ENCODE measurements at places on chromosomes 1 and 21.

- no peak for DNase-seq
These were observed 46.6 kb downstream of the ZBTB17 start for GRCh38 chr1:15928971-15929965.

- no peak for DNase-seq
These were observed 66.9 kb upstream of the TNR start for GRCh38 chr1:175810305-175810704.

GRCh38 chr1:207628776-207629175 is 16.2 kb upstream of the CR1L start:
- DNase-seq: no peak

DNA sequence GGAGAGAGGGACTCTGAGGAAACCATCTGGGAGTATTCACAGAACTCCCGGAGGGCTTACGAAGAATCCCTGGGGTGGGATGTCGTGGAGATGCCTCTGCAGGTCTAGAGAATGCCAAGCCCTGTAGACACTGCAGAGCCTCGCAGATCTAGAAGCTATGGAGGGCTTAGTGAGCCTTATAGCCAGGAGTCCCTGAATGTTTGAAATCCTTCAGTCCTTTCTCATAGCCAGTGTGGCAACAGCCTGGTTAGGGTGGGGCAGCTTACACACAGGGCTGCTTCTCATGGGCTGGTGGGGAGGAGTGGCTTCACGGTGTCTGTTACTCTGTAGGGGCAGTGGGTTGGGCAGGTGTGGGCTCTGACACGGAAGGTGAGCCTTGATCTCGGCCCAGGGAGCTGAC is 44.2 kb upstream of the KDM4A start:
- DNase-seq: no peak

GRCh38 chr1:202804126-202804525 is 4.1 kb downstream of the KDM5B start:
- DNase-seq: no peak

GRCh38 chr1:206971029-206971655 is 882 bp upstream of the FCAMR start:
- no peak for DNase-seq

- no peak for DNase-seq
These were observed 1.5 kb downstream of the EPRS1 start for GRCh38 chr1:220044678-220045355.

DNA sequence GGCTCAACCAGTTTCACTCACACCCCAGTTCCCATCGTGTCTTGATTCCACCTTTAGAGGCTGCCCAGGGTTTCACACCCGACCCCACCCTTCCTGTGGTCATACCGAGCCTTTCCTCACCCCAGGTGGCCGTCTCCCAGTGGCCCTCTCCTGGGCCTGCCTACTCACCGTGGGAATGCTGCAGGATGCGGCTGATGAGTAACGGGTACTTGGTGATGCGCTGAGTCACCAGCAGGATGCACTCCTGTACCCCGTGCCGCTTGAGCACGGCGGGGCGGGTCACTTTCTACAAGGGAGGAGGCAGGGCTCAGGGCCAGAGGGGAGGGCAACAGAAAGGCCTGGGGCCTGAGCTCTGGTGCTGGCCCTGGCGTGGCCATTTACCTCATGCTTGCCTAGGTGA is 16.4 kb downstream of the ARHGEF2 start:
- DNase-seq: no peak

DNA sequence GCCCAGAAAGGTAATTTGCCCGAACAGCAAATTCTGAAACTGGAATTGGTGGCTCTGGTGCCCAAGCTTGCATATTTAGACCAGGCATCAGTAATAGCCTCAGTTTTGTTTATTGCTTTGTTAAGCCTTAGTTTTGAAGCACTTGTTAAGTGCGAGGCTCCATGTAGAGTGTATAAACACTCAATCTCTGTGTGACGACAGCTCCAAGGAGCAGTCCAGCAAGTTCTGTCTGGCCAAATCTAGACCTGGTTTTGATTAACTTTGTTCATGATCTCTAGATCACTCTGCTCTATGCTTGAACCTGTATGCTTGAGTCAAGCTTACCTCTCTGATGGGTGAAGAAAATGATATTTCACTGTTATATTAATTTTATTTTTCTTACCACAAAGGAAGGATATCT is 37.4 kb downstream of the DOP1B start:
- no peak for DNase-seq

DNA sequence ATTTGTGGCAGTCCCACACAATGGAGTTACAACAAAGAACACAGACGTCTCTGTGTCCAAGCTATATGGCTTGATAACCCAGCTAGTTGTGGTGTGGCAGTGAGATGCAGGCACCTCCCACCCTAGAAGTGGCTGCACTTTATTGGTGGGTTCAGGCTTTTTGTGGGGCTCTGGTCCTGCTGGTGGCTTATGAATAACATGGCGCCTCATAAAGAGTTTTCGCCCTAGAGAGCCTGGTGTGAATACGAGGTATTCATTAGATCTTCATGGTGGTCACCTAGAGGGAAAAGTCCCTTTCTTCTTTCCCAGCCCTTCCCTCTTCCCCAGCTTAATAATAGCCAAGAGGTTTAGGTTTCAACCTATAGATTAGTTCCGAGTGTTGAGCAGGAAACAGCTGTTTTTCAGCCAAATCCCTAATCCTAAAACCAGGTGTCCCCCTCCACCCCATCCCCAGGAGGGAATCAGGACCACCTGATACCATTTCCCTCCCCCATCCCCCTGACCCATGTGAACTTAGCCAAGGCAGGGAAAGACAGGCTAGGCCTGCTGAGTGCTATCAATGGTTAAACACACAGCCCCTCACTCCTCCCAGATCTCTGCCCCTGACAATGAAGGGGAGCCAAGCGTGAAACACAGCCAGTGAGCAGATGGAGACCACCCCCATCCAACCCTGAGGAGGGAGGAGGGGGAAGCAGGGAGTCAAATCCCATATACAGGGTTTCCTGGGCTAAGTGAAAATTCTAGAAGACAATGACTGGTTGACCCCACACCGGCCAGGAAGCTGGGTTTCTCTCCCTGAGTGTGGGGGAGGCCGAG is 58.2 kb downstream of the NFASC start:
- no peak for DNase-seq

DNA sequence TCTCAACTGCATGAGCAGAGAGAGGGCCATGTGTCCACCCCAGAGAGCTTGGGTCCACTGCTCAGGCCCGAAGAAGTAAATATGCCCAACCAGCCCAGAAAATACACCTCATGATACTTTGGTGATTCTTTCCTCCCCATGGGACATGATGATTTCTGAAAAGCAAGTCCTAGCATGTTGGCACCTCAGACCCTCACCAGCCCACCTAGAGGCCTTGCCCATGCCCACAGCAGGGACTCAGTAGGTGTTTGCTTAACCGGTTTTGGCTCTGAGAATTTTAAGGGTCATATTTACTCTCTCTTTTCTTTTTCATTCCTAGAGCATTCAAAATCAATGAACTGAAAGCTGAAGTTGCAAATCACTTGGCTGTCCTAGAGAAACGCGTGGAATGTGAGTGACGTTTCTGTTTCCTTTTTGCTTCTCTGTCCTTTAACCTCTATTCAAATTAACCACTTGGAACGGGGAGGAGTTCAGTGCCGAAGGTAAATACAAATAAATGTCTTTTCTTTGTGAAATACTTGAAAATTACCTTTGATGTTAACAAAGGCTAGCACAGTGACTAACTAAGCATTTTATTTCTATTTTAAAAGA is 79.7 kb downstream of the PDE9A start:
- no peak for DNase-seq

DNA sequence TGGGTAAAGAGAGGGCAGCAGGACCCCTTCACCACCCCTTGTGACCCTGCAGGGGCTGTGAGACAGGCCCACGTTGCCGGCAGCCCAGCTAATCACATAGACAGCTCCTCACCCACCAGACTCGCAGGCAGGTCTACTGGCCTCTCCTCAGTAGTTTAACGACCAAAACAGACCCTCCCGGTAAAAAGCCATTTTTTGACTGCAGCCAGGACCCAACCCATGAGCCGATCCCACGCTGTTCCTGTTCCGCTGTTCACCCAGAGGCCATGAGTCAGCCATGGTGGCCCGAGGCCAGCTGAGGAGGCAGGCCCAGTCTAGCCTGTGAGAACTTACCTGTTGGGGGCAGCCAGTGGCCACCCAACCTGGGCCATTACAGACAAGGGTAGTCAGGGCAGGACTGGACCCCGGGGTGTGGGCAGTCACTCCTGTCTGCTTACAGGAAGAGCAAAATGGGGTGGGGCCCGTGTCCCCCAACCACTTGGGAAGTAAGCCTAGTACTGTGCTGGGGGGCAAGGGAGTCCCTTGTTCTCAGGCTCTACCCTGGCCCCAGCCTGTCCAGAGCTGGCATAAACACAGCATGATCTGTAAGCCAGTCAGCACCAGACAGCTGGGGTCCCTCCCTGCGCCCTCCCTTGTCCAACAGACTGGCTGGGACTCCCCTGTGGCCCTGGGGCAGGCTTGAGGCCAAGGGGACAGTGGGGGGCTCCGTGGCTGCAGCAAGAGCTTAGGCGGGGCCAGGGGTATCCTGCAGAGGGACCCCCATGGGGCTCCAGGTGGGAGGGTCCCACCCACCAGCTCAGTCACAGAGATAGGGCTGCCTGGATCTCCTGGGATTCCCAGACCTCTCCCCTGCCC is 61.9 kb downstream of the WNT9A start:
- DNase-seq: no peak

GRCh38 chr1:117017062-117017461 is 15.5 kb downstream of the CD101 start:
- DNase-seq: no peak

DNA sequence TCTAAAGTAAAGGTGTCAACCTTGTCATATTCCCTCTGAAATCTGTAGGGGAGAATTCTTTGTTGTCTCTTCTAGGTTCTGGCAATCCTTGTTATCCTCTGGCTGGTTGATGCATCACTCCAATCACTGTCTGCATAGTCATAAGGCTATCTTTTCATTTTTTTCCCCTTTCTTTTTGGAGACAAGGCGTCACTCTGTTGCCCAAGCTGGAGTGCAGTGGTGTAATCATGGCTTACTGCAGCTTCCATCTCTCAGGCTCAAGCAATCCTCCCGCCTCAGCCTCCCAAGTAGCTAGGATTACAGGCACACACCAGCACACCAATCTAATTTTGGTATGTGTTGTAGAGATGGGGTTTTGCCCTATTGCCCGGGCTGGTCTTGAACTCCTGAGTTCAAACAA is 12.9 kb downstream of the DPYD start:
- no peak for DNase-seq

DNA sequence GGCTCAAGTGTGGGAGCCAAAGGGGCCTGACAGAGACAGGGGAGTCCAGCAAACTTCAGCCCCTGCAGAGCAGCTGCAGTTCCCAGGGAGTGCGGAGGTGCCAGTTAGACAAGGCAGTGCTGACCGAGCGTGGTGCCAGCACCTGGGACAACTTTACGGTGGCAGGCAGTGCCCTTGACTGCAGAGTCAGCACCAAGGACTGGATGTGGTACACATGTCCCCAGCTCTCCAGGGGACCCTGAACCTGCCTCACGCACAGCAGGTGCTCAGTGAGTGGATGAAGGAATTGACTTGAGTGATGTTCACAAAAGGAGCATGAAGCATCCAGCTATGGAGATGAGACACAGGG is 296.5 kb downstream of the SIPA1L2 start:
- no peak for DNase-seq

DNA sequence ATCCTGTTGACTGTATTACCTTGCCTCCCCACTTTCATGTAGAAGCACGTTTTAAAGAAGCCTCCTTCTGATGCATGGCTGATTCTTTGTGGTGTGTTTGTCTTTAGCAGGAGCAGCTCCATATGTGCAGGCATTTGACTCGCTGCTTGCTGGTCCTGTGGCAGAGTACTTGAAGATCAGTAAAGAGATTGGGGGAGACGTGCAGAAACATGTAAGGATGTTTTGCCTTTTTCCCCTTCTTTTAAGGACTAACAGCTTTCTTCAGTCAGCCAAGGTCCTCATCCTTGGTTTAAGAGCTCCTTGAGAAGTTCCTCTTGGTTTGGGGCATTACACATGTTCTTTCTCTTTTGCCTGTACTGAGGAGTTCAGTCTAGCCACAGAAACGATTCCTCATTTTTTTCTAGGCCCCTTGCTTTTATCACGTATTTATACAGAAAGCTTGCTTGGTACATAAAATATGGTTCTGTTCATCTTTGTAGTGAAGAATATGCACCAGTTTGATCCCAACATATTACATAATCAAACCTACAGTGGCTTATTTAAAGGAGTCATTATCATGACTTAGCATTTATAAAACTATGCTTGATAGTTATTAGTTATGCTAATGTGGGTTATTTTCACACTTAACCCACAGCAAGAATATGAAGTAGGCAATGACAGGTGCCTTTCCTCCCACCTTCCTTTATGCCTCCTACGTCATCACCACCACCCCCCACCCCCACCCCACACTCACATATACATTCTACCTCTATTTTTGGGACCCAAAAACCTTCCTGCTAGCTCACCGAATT is 19.6 kb downstream of the CAP1 start:
- DNase-seq: no peak

DNA sequence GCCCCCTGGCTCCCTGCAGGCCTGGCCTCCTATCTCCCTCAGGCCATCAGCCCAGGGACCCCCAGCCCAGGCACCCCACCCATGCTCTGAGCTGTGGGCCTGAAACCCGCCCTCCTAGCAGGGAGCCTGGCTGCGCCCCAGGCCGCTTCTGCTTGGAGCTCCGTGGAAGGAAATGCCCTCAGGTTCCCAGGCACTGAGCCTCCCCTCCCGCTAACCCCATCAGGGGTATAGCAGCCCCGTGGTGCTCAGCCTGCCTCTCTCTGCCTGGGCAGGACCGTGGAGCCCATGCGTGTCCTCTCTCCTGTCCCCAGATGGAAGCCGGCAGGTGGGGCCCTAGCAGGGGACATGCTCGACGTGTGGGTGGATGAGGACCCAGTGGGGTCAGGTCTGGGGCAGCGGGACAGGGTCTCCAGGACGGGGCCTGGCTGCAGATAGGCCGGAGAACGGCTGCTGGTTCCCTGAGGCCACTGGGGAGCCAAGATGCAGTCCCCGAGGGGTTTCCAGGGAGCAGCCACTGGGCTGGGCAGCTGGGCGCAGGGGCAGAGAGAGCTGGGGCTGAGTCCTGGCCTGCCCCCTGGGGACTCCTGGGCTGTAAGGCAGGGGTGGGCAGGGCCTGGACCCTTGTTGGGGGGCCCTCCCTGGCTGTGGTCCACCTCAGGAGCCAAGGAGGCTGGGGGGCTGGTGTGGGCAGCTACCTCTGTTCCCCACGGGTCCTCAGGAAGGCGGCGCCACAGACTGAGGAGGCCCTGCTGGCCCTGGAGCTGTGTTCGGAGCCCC is 75.5 kb downstream of the MORN1 start:
- DNase-seq: no peak

DNA sequence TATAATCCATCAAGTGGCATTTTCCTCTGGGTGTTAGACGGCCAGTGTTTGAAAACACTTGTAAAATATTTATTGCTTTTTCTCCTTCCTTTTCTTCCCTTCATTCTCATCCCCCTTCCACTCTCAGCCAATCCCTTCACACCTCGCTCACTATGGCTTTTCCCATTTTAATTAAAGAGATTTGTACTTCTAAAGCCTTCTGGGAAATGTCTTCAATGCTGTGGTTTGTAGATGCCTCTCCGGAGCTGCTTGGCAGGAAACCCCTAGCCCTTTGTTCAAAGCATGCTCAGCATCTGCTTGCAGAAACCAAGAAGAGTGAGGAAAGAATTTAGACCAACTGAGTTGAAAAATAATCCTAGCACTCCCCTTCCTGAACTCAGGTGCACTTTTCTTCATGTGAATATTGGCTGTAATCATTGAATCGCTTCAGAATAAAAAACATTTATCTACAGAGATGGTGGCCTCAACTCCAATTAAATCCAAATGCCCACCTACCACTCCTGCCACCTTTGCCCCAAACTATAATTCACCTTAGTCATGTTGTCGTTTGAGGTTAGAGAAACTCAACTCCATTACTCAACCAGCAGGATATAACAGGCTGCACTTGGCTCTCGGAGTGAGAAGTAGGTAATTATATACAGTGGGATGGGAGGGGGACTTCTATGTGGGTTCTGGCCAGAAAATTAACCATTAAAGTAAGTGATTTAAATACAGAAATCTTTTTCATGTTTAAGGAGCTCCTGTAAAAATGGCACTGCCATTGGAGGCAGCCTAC is 659.4 kb upstream of the CAMK1G start:
- DNase-seq: no peak
